ENCODE measurements at places on chromosomes 7 and 10.
A peak's percentile ranks its signal among the peaks of the same experiment; 100 is the strongest.

DNA sequence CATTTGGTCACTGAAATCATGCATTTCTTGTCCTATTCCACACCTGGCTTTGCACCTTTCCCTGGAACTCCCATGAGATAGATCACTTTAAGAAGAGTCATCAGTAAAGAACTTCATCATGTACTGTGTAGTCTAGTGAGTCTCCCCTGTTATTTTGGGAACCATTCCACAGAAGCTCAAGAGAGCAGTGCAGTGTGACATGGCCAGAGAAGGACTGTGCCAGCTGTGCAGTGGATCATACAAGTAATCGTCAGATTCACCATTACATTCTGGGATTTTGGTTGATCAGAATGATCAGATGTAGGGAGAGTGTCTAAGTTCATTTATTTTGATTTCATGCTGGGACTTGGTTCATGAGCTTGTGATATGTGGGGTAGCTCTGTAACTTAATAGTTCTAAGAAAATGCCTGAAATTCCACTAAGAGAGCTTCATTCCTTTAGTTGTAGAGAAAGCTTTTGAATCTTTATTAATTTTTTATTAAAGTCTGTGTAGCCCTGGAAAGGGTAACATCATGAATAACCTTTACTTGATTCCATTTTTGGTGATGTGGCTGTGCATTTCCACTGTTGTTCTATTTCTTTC is 166.8 kb downstream of the SUGCT start:
- peak; percentile 59 for DNase-seq

DNA sequence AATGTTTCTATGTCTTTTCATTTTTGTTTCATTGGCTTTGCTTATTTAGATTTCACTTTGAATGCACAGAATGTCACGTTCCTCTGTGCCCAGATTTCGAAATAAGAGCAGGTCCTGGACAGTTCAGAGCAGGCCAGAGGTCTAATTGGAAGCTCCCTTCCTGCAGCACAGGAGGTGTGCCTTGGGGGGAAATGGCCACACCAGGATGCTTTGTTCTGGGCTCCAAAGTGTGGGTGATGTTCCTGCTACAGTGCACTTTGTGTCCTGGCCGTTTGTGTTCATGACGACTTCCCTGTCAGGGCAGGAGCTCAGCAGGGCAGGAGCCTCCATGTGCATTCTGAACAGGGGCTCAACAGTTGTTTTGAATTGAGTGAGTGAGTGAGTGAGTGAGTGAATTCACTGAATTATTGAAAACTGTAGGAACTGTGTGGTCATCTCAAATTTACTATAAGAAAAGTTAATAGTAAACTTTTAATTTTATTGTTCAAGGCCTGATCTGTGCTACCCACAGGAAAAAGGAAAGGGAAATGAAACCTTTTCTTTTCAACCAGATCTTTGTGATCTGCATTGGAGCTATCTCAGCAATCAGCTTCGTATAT is 109.5 kb upstream of the GJD4 start:
- DNase-seq: no peak

GRCh38 chr10:3782451-3783315 is 2.3 kb downstream of the KLF6 start:
- no peak for DNase-seq

DNA sequence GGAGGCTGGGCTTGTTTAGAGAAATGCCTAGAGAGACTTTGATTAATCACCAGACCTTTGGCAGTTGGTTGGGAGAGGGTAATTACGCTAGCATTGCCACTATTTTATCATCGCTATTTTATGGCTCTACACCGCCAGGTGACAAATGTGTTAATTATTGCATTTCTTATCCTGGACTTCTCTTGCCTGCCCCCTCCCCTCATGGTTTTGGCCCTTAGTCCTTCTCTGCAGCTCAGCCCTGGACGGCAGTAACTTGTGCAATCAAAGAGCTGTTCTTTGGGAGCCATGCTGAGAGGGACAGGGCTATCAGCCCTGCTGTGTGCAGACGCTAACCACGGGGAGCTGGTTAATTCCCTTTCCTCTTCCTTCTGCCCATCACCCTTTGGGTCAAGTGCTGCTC is 585.0 kb downstream of the AUTS2 start:
- no peak for DNase-seq

- no peak for DNase-seq
These were observed 27.1 kb upstream of the TTYH3 start for GRCh38 chr7:2604608-2605174.

- no peak for DNase-seq
These were observed 34.4 kb upstream of the SLC29A4 start for GRCh38 chr7:5248201-5248885.

DNA sequence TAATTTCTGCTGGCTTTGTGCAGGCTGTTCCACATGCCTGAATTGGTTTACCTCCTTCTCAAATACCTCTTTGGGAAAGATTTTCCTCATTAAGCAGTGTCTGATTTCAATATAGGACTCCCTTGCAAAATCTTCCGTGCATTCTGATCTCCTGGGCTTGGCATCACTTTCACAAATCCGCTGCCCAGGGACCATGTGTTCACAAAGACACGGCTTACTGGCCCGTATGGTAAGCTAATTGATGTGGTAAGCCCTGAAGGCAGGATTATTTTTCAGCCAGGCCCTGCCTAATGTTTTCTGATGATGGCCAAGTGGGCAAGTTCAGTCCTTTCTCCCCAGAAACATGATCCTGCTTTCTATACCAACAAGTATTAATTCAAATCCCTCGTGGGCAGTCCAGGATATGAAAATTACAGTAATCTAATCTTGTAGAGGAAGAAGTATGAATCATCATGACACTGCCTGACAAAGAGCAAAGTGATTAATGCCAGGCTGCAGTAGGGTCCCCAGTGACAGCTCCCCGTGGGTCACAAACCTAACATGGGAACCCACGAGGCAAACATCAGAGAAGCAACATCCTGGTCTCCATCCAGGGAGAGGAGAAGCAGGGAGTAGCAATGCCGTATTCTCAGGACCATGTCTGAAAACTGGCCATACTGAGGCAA is 11.6 kb upstream of the SVIL start:
- DNase-seq: no peak

DNA sequence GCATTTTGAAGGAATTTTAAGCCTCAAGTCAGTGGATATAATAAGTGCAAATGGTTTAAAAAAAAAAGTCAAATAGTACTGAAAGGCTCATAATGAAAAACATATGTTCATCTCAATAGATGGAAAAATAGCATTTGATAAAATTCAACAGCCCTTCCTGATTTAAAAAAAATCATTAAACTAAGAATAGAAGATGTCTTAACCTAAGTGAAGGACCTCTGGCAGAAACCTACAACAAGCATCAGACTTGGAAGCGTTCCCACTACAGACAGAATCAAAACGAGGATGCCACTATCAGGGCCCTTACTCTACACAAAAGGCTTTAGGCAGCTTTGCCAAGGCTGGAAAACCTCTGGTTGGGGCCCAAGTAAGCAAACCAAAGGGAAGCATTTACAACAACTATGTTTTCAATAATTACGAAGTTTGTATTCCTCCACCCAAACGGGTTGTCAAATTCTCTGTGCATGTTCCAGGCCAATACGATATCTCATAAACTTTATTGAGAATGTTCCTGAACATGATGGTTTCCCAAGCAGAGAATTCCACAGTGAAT is 45.1 kb downstream of the CYTH3 start:
- no peak for DNase-seq

- DNase-seq: no peak
These were observed 37.4 kb upstream of the YAE1 start for GRCh38 chr7:39528849-39529248.

- no peak for DNase-seq
These were observed 19.8 kb upstream of the PRRT4 start for GRCh38 chr7:128381161-128381821.

GRCh38 chr10:63265222-63265617 is 132.1 kb downstream of the NRBF2 start:
- no peak for DNase-seq

GRCh38 chr7:5077740-5078139 is 32.1 kb downstream of the RBAK start:
- DNase-seq: no peak

- DNase-seq: no peak
These were observed 26.7 kb upstream of the CDCA7L start for GRCh38 chr7:21972397-21972784.

DNA sequence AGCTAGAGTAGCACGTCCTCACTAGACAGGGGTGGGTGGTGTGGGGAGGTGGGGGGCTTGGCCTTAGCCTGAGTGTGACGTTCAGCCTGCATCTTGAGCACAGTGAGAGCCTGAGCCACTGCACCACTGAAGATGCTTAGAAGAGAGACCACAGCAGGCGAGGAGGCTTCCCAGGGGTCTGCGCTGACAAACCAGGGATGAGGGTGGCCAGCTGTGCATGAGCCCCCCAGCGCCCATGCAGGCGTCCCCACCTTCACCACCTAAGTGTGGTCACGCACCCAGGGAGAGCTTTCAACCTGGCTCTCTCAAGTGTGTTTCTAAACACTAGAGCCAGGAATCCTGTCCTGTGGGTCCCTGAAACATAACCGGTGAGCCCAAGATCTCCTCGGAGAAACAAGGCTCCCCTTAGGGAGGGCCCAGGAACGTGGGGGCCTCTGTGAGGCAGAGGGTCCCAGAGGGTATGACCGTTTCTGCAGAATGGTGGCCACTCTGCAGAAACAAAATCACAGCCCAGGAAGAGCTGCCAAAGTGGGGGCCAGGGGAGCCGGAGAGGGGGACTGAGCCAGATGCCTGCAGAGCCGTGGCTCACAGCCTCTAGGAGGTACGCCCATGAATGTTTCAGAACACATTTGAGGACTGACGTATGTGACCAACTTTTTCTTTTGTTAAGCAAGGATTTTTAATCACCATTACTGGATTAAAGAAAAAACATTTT is 85.2 kb upstream of the INSIG1 start:
- no peak for DNase-seq

GRCh38 chr10:121059351-121059750 is 208.2 kb downstream of the WDR11 start:
- DNase-seq: no peak

- no peak for DNase-seq
These were observed 167.8 kb upstream of the ITGB1 start for GRCh38 chr10:33125522-33126517.

- DNase-seq: no peak
These were observed 594 bp downstream of the ZNF503 start for GRCh38 chr10:75400771-75401568.

DNA sequence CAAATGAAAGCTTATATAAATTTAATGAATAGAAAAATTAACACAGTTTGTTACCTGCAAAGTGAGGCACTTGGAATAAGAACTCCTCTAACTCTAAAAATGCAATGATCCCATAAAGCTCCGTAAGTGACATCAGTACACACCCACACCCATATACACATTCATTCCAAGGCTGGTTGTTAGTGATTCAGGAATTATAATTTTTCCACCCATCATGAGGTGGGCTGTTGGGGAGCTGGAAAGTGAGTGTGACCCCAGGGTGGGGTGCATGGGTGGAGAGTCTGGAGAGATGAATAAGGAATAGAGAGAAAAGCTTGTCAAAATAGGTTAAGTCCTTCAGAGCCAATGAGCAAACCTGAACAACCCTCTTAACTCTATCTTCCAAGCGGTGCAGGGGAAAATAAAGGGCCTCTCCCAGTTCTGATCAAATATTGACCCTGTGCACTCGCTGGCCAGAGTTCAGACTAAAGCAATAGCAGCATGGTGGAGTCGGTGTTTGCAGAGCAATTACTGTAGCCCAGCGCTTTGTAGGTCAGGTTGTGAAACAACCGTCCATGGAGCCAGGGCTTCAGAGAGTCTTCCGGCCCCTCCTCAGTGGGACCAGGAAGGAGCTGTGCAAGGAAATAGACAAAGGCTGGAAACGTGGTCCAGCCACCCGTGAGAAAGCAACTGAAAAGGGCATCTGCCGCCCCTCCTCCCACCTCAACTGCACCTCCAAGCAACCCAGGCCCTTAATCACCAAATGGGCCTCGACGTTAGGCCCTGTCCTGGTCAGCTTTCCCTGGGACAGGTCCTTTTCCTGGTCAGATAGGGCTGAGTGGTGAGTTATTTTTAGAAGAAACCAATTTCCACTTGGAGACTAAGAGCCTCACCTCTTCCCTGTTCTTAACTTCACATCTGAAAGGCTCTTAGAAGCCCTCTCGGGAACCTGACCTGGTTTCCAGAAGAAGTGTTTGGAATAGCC is 61.2 kb downstream of the SH3PXD2A start:
- DNase-seq: no peak

DNA sequence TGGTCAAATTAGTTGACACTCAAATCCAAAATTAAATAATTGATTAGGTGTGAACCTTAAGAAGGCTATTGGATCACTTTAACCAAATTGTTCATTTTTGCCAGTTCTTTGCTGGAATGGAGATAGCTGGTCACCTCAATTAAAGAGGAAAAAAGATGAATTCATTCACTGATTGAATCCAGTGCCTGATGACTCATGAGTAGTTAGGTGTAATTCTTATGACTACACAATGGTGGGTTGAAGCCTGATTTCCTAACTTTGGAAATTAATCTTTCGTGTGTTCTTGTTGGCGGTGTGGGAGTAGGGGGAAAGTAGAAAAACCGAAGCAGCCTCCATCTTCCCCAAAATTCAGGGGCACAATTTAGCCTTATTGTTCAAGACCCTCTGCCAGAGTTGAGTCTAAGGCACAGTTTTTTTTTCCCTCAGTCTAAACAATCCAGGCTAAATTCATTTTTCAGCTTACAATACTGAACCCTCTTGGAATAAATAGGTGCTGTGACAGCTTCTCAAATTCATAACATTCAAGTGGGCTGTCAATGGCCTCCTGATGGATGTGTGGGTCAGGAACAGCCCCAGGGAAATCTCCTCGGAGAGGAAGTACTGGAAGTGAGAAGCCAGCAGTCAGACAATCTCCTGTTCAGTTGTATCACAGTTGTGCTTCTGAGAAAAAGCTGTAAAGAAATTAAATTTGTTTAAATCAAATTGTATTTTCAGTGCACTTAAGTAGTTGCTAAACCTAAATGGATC is 356.6 kb downstream of the BBS9 start:
- no peak for DNase-seq

DNA sequence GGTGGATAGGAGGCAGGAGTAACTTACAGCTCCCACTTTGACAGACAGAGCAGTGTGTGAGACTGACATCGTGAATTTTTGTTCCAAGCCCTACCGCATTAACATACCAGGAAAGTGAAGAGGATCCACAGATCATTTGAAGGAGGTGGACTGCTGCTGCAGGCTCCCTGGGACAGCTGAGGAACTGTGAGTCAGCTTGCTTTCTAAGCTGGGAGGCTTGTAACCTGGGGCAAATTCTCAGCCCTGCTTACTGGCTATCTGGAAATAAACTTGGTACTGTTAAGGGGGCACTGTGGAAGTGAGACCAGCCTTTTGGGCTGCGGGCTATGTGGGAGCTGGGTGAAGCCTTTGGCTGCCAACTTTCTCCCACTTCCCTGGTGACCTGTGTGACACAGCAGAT is 1202.5 kb downstream of the DNAJB9 start:
- no peak for DNase-seq

DNA sequence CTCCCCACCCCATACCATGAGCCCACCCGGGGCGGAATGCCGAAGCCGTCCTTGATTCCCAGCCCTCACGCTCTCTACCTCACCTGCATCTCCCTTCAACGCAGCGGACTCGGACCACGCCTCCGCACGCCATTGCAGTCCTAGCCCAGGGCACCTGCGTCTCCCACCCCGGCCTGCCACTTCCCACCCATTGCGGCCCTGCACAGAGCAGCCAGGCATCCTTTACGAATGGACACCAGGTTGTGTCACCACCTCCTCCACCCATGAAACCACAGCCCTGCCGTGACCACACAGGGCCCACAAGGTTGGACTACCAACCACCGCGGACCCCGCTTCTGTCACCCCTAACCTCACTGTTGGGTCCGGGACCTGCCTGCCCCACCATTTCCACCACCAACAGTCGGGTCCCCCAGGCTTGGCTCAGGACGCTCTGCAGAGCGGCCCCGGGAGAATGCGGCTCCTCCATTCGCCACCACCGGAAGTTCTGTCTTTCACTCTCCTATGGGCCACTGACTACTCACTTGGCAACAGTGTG is 232.5 kb downstream of the MAD1L1 start:
- no peak for DNase-seq

- DNase-seq: peak; percentile 42
These were observed 105.7 kb downstream of the ST8SIA6 start for GRCh38 chr10:17348501-17349349.

Measured in epithelial cell of proximal tubule (primary cell).